ENCODE measurements at places on chromosomes 1 and 21.

- no peak for DNase-seq
These were observed 35.7 kb downstream of the C1orf216 start for GRCh38 chr1:35683012-35683411.

- peak; percentile 44 for DNase-seq
These were observed 999 bp downstream of the THAP3 start for GRCh38 chr1:6625584-6626149.

GRCh38 chr1:89698624-89699023 is 65.7 kb downstream of the LRRC8C start:
- no peak for DNase-seq

DNA sequence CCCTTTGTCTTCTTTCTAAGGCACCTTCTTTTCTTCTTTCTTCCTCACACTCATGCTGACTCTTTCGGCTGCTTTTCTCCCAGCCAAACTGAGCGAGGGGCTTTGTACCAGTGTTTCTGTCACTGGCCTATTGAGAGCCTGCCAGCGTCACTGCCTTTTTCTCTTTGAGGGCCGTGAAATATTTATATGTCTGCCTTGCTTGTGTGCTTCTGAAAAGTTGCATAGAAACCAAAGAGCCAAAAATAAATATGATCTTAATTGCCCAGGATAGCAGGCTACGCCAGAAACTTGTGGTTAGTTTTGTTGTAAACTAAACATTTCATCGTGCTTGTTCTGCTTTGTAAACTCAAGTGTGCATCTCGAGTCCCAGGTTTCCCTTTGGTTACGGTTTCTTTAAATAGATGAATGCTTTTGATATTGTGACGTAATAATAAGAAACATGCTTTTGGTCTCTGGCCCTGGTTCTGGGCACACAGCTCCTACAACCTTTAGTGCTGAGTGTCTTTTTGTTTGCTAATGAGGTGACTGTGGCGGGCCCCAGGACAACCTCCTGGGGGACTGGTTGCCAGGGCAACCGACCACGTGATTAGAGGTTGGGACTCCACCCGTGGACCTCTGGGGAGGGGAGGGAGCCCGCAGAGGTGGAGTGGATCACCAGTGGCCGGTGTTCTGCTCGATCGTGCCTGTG is 10.8 kb downstream of the SLC37A1 start:
- no peak for DNase-seq

DNA sequence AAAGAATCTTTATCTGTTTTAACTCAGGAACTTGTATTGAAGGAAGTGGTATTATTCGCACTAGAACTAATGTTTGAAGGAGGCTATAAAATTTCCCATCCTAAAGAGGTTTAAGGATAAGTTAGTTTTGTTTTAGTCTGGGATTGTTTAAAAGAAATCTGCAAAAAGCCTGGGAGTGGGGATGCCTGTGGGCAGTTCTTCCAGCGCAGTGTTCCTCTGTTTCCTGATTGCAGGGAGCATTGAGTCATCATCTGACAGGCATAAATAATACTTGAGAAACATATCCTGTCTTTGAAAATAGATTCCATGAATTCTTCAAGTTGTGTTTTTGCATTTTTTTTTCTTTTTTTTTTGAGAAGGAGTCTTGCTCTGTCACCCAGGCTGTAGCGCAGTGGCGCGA is 350.8 kb upstream of the PTBP2 start:
- no peak for DNase-seq

DNA sequence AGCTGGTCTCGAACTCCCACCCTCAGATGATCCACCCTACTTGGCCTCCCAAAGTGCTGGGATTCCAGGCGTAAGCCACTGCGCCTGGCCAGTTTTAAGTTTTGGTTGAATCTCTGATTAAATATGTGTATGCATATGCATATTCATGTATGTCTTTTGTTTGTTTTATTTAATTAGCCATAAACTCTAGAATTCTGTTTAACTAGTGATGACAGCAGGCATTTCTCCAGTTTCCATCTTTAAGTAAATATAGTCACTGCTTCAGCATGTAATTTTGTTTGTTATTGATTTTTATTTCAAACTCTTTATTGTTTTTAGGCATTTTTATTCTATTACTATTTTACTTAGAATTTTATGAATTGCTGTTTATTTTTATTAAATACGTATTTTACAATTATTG is 58.0 kb downstream of the NUF2 start:
- DNase-seq = no peak

DNA sequence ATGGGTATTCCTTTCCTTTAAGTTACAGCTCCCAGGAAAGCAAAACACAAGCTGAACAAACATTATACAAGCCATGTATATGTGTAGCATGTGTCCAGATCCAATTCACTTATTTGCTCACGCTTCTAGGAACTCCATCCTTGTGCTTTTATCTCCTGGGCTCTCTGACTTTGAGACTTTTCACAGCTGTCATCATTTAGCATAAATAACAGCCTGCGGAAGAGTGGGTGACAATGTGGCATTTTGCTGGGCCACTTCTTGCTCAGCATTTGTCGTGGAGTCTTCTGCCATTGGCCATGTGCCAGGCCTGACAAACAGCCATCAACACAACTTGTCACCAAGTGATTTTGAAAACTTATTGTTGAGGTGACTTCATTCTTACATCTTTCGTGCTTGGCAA is 164.3 kb downstream of the KIF26B start:
- no peak for DNase-seq

DNA sequence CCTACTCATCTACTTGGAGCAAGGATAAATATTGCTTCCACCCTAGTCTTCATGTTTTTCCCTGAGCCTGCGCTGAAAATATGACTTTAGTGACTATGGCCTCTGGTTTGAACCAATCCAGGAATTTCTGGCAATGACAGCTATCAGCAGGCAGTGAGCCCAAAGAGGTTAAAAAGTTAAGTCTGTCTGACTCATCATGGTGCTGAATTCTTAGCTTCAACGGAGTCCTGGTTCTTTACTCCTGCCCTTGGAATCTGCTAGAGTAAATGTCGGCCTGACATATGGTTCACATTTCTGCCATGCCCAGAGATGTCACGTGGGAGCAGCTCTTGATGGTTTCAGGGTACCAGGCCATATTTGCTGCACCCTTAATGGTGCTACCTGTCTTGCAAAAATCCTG is 351.6 kb upstream of the PLXNA2 start:
- DNase-seq = peak; percentile 6

GRCh38 chr1:100631015-100631551 is 88.5 kb upstream of the VCAM1 start:
- peak; percentile 87 for DNase-seq

DNA sequence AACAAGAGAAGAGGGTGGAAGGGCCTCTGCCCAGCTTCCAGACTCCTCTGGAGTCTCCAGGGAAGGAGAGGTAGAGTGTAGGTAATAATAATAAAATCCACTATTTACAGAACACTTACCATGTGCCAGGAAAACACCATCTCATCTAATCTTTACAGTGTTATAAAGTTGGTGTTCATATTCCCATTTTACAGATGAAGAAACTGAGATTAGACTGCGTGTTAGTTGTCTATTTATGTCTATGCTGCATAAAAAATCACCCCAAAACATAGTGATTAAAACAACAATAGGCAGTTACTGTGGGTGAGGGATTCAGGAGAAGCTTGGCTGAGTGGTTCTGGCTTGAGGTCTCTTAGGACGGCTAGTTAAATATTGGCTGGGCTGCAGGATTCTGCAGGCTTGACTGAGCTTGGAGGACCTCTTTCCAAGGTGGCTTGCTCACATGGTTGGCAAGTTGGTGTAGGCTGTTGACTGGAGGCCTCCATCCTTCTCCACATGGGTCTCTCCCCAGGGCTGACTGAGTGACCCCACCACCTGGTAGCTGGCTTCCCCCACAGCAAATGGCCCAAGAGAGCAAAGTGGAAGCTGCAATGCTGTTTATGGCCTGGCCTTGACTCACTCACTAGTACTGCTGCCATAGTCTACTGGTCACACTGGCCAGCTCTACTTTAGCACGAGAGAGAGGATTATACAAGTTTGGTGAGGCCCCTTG is 6.5 kb upstream of the ALX3 start:
- peak; percentile 69 for DNase-seq

- DNase-seq = no peak
These were observed 18.7 kb upstream of the KNCN start for GRCh38 chr1:46569884-46570725.

DNA sequence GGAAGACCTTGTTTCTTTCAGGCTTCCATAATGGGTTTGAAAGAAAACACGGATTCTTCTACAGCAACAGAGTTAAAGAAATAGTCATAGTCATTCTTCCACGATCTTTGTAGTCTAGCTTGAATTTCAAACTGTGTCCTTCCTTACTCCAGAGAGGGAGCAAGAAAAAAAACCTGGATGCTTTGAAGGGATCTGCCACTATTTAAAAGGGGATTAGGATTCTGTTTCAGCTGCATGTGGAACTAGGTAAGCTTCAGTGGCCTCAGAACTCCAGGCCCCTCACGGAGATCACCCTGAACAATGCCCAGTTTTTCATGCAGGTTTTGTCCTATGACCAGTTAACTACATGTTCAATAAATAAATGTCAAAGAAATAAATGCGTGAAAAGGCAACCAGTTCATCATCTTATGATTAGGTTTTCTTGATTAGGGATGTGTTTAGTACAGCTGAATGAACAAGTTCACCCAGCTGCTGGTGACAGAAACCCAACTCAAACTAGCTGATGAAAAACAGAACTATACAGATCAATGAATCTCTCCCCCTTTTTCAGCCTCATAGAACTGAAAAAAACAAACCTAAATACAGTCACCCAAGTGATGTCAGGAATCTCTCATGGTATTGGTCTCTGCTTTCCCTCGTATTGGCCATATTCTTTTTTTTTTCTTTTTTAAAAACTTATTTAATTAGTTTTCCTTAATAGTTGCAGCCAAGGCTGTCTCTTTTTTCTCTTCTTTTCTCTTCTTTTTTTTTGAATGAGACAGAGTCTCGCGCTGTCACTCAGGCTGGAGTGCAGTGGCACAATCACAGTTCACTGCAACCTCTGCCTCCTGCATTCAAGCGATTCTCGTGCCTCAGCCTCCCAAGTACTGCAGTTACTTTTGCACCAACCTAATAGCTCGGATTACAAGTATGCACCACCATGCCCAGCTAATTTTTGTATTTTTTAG is 14.6 kb upstream of the MPZL1 start:
- DNase-seq = no peak

GRCh38 chr1:5509664-5510452 is 482.4 kb downstream of the NPHP4 start:
- peak; percentile 27 for DNase-seq

DNA sequence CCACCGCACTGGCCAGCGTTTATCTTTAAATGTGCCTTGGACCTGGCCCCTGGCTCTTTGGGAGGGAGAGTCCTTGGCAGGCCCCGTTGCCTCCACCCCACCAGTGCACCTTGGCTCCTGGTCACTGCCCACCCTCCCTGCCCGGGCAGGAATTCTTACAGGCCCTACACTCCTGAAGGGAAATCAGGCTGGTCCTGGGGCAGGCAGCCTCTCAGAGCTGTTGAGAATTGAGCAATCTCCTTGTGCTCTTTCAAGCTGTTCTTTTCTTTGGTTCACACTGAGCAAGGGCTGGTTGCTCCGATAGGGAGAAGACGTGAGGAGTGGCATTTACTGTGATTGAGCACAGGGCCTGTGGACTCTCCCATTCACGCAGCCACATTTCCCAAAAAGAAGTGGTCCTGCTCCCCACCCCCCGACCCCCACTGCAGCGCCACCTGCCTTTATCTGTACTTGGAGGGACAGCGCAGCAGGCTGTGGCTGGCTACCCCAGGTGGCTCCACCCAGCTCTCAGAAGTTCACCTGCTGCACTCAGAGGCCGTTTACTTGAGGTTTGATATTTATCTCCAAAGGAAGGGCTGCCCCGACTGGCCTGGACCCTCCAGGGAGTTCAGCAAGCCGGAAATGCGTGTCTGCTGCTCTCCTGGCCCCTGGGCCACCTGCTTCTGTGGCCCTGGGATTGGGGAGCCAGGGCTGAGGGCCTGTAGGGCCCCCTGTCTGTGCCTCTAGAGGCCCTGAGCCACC is 47.8 kb downstream of the SKI start:
- no peak for DNase-seq

GRCh38 chr1:35285771-35286606 is 17.5 kb downstream of the ZMYM4 start:
- DNase-seq = no peak

DNA sequence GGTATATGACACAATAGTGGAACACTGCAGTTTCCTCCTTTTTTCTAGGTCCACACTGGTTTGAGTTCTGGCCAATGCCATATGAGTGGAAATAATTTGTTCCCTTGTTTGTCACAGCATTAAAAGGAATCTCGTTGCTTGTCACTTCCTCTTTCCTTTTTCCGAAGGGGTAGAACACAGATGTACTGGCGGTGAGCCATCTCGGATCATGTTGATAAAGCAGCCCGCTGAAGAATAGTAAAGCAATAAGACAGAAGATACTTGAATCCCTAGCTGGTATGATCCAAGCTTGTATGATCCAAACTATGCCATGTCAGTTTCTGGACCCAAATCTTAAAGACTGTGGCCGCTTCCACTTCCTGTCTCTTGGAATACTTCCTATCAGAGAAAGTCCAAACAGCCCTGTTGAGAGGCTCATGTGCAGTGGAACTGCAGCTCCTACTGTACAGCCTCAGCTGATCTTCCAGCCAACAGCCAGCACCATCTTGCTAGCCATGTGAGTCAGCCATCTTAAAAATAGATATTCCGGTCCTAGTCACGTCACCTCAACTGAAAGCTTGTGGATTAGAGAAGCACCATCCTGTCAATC is 40.3 kb downstream of the CFHR5 start:
- DNase-seq = no peak

- no peak for DNase-seq
These were observed 3.4 kb upstream of the RCC2 start for GRCh38 chr1:17442841-17443240.

GRCh38 chr1:159341736-159342135 is 39.6 kb downstream of the FCER1A start:
- peak; percentile 58 for DNase-seq

- no peak for DNase-seq
These were observed 82.3 kb downstream of the ADSS2 start for GRCh38 chr1:244369256-244370057.

- DNase-seq = peak; percentile 28
These were observed 46.5 kb upstream of the NUF2 start for GRCh38 chr1:163275222-163275621.

DNA sequence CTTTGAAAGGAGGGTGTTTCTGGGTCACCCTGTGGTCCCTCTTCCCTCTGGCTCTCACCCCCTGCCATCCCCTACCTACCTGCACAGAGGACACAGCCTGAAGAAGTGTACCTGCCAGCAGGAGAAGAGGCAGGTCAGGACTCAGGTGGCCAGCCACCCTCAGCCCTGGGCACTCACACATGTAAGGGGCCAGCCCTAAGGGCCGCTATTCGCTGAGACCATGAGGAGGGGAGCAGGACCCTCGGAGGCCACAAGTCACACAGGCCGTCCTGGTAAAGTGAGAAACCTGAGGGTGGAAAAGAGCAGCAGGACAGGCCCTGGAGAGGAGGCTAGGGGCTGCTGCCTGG is 1.2 kb downstream of the ZNF692 start:
- no peak for DNase-seq

- DNase-seq = no peak
These were observed 45.6 kb downstream of the PHC2 start for GRCh38 chr1:33385251-33385650.

GRCh38 chr1:202564958-202565495 is 145.2 kb downstream of the SYT2 start:
- no peak for DNase-seq

Data from ACHN (cell line).